Amniotic epithelial cell (primary cell): ENCODE measurements at places on chromosomes 4 and X.

DNA sequence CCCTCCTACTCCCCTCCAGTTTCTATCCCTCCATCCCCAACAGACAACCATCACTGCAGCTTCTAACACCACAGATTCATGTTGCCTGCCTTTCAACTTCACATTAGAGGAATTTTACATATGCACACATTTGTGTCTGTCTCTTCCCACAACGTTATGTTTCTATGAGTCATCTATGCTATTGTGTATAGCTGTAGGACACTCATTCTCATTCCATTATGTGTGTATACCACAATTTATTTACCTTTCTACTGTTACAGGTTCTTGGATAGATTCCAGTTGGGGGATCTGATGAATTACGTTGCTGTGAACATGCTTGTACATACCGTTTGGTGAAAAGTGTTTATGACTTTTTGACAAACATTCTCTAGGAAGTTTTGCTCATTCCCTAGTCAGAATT is 58.8 kb upstream of the TRPC3 start:
- DNase-seq = peak; percentile 71

- no peak for DNase-seq
Measured at GRCh38 chrX:40469316-40469715, 111.5 kb upstream of the ATP6AP2 start.

DNA sequence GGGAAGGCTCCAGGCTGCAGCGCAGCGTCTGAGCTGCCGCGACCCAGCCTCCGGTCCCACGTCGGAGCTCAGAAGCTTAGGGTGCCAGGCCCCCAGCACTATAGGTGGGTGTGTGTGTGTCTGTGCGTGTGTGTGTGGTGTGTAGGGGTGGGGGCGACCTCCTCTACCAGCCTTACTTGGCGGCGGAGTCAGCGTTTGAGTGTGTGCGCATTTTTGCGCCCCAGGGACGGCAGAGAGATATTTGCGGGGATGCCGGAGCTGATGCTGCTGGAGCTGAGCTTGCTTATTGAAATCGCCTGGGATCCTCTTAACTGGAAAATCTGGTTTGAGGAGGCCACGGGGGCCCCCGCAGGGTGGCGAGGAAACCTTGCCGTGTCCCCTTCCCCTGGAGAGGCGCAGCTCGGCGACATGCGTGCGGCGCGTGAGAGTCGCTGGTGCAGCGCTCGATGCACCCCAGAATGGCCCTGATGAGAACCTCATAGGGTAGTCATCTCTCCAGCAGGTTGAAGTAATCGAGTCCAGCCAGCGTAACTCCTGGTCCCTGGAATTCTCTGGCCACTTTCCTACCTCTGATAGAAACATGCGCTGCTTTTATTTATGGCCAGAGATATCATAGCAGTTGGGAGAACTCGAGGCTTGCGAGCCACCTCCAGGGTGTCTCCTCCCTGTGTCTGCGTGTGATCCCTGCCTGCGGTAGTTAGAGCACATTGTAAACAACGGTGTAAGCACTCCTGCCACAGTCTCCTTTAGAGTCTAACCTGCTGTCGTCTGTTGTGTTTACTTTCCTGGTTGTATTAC is 2.7 kb downstream of the ADGRL3 start:
- peak; percentile 9 for DNase-seq

DNA sequence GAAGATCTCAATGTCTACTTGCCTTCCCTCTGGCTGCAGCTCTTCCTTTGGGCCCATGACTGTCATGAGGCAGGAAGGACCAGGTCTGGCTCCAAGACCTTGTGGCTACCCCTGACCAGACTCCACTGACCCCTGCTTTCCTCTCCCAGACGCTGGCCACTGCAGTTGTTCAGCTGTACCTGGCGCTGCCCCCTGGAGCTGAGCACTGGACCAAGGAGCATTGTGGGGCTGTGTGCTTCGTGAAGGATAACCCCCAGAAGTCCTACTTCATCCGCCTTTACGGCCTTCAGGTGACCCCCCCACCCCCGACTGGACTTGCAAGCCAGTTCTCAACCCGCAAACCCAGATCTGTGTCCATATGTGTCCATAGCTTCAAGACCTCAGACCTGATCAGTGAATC is 535 bp downstream of the WAS start:
- no peak for DNase-seq

DNA sequence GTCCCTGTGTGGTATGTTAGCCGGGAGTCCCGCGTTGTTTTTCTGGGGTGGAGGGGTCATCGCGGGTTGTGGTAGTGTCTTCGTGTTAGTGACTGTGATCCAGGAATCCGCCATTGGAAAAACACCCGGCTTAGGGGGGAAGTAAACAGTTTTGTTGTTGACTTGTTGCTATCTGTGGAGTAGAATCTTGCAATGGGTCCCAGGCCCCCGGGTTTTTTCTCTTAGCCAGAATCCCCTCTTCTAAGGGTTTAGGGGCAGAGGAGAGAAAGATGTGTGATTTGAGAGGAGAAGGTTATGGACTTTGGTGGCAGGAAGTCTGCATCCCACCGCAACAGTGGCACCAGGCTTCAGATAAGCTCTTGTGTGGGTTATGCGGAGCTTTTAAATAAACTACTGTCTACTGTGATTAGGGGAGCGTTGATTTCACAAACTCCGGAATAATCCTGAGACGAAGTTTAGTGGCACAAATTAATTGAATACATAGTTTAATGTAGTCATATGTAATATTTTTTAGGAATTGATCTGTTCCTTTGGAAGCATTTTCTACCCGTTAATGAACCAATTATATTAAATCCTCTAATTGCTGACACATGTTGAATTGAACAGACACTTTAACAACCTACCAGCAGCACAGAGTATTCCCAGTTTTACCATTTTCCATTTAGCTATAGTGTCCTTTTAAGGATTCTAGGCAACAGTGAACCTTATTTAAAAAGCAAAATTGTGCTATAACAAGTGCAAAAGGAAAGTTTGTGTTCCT is 1.4 kb downstream of the DDX3X start:
- DNase-seq = no peak

DNA sequence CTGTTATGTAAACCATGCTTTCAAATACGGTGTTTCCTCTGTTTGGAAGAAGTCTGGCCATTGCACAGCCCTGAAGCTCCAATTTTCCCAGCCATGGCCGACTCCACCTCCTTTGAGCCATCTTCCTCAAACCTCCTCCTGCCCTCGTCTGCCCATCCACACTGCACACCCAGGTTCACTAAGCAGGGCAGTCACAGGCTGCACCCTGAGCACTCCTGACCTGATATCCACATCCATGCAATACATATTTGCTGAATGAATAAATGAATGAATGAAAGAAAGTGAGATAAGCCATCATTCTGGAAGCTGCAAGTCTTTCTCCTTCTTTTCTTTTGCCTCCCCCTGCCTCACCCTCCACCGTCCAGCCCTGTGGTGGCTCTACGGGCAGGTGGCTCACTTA is 22.2 kb downstream of the XG start:
- DNase-seq = no peak

GRCh38 chrX:123610915-123611314 is 121.9 kb downstream of the THOC2 start:
- peak; percentile 2 for DNase-seq

GRCh38 chr4:159138436-159138835 is 35.6 kb downstream of the RAPGEF2 start:
- DNase-seq = no peak

DNA sequence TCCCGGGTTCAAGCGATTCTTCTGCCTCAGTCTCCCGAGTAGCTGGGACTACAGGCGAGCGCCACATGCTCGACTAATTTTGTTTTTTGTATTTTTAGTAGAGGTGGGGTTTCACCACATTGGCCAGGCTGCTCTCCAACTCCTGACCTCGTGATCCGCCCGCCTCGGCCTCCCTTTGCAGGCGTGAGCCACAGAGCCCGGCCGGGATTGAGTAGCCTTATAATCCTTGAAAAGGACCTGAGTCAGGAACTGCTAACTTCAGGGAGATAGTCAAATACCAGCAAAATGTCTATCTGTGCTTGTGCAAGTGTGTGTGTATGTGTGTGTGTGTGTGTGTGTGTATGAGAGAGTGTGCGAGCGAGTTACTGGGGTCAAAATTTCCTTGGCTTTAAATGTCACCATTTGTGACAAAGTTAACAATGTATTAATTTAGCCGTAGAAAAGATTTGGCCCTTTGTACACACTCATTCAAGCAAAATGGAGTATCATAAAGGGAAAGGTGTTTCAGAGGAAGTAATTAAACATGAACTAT is 1.8 kb upstream of the KDM6A start:
- peak; percentile 36 for DNase-seq

DNA sequence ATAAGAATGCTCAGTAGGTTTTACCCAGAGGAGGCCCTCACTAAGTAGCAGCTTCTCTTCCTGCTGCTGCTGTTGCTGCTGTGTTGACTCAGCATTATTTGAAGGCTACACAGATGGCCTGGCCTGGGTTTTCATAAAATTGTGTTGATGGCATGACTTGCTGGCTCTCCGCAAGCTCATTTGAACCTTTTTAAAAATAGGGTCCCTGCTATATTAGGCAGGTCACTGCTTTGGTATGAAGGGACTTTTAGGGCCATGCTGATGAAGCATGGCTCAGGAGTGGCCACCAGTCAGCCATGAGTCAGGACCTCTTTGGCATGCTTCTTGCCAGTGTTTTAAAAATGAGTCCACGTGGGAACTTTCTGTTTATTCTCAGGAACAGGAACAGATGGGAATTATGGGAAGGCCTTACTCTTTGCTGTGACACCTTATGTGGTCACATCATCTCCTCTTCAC is 128.7 kb downstream of the MID1IP1 start:
- peak; percentile 6 for DNase-seq

DNA sequence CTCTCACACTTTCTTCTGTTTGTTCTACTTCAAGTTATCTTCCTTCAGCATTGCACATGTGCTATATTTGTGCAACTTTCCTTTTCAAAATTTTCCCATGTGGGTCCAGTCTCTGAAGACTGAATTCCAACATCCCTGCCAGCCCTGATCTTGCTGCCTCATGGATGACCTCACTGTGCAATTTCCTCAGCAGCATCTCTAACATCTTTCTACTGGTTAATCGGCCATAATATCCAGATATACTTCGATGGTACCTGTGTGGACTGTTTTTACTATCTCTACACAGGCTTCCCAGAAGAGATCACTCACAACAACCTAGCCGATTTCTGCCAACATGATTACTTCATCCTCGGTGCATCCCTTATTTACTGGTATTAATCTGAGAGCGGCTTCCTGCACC is 41.5 kb downstream of the GPM6A start:
- peak; percentile 1 for DNase-seq

DNA sequence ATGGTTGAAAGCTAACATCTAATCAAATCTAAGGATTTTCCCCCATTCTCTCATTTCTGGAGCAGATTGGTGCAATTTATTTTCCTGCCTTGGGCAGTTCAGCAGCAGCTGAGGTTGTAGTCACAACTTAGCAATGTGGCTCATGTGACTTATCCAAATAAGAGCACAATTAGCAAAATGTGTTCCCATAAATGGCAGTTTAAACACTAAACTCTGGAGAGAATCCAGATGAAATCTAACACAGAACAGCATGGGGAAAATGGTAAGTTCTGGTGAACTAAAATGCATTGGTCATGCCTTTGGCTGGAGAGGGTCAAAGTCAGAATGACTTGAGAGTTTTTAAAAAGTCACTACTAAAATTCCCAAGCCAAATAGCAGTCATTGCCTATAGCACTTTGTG is 422.6 kb upstream of the DIPK2B start:
- peak; percentile 51 for DNase-seq

GRCh38 chr4:184417802-184418511 is 56.4 kb downstream of the IRF2 start:
- DNase-seq = peak; percentile 85

DNA sequence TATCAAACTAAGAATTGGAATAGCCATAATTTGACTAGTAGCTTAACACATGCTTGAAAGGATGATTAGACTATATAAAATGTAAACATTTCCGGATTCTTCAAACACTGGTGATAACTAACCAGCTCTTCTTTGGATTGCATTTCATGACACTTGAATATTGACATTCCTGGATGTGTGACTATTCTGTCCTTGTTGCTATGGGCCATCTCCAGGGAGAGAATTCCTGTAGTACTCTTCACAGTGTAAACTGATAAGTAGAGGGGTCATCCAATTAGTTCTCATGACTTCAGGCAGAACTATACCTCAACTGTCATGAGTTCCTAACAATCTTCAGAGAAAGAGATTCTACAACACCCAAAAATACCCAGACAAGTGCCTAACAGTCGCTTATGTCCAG is 1026.7 kb upstream of the TENM3 start:
- no peak for DNase-seq

DNA sequence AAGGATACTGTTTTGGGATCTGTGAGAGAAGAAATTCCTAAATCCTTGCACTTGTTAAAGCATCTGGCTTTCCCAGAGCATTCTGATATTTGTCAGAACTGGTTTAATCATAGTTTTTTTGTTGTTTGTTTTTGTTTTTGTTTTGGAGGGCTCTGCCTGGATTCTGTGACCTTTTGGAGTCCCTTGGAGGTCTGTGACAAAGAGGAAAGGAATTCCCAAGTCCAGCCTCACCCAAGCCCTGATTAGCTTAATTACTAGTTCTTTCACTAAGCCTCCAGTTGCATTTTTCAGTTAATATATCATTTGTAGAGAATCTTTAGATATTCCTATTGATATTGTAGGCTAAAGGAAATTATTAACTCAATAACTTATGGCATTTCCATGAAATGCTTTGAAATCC is 711 bp downstream of the ACE2 start:
- no peak for DNase-seq

DNA sequence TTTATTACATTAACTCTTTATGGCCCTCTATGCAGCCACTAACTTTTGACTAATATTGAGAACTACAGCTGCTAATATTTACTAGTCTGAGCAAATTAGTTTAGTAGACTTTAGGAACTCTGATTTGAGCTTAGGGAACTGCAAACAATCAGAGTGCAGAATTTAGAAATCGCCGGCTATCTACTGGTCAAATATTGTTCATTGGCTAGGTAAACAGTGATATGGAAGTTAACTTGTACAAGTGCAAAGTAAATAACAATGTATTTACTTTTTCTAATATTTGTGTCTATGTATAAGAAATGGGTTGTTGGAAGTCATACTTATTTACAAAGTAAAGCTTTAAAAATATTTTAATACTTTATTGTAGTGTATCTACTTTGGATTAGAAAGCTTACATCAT is 279.6 kb downstream of the CFAP299 start:
- no peak for DNase-seq

GRCh38 chr4:154123897-154124296 is 335.0 kb upstream of the SFRP2 start:
- DNase-seq = no peak

GRCh38 chr4:38461342-38461741 is 202.7 kb upstream of the KLF3 start:
- DNase-seq = peak; percentile 24

DNA sequence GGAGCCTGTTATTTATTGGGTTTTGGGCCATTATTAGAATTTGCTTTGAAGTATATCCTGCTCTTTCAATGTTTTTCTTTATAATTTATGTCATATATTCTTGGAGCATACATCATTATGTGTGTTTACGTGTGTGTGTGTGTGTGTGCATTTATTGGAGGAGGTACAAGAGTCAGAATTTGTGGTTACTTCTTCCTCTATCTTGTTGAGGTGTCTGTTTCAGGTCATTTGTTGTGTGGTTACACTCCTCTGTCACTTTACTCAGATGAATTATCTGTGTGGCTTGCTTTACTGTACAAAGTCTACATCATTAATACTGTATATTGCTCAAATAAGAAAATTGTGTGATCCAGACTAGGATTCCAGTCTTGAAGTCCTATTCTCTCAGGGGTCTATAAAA is 1957.4 kb upstream of the TENM3 start:
- DNase-seq = no peak
